ENCODE measurements at places on chromosomes 5 and 9.

GRCh38 chr5:173454361-173454735 is 126.1 kb upstream of the STC2 start:
- no peak for DNase-seq

DNA sequence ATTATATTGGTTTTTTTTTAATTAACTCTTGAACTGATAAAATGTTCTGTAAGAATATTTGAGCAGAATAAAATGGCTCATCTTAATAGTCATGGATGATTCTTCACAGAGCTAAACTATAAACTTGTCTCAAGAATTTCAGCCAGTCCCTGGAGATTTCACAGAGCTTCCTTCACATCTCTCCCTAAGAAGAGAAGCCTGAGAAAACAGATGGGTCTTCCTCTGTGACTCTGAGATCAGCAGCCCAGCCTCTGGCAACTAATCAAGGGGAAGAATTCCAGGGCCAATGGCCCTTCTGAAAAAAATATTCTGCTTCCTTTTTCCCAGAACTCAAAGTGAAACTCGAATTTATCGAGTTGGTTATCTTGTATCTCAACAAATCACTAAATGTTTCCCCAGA is 122.2 kb upstream of the ITGA1 start:
- DNase-seq = no peak

GRCh38 chr5:115599502-115599901 is 2.8 kb downstream of the TICAM2 start:
- DNase-seq = no peak

- DNase-seq = no peak
Measured at GRCh38 chr5:20605732-20606525, 617.9 kb upstream of the CDH18 start.

GRCh38 chr5:111699976-111700375 is 57.0 kb downstream of the NREP start:
- no peak for DNase-seq

DNA sequence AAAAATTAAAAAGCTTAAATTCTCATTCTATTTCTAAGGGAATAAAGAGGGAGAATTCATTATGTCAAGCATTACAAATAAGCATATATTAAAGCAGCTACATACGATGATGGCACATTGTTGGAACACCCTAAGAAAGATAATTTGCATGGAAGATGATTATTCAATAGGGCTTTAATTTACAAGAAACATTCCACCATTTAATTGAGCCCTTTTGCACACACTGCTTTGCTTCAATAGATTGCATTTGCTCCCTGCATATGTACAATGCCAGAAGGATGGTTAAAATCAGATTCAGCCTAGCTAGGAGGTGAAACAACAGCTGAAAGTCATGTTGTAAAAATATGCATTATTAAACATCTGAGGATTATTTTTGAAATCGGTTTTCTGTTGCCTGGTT is 21.8 kb downstream of the KIAA1958 start:
- no peak for DNase-seq

GRCh38 chr9:123940721-123941523 is 11.0 kb upstream of the DENND1A start:
- DNase-seq = no peak

DNA sequence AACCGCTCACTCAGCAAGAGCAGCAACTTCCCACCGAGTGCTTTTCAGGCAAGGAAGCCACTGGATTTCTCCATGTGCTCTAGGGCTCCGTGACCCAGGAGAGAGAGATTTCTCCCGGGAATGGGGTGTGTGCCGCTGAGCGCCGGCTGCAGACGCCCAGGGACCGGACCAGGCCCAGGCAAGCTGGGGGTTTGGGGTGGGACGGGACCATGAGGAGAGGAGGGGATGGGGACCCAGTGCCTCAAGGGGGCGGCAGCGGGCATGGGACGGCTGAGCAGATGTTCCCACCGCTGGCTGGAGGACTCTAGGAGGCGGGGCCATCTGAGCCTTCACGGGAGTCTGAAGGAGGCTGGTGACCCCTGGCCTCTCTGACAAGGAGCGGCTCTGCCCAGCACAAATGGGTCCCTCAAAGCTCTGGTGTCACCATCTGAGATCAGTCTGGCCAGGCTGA is 8.5 kb downstream of the LCN9 start:
- DNase-seq = peak; percentile 16

- no peak for DNase-seq
Measured at GRCh38 chr9:87267251-87268070, 230.2 kb upstream of the DAPK1 start.

DNA sequence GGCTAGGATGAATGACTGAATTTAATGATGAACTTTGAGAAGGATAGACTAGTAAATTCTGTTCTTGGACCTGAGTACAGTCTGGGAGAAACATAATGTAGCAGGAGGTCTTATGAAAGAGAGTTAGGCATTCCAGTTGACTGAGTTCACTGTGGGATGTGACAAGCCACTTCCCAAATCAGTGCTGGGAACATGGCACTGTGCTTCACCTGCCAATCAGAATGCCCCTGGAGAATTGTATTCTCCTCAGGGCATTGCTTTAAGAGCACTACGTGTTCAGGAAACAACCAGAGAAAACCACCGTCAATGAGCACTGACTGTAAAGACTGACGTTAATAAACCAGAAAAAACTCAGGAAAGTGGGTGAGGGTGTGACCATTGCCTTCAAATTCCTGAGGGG is 1.2 kb downstream of the CCDC107 start:
- DNase-seq = no peak

DNA sequence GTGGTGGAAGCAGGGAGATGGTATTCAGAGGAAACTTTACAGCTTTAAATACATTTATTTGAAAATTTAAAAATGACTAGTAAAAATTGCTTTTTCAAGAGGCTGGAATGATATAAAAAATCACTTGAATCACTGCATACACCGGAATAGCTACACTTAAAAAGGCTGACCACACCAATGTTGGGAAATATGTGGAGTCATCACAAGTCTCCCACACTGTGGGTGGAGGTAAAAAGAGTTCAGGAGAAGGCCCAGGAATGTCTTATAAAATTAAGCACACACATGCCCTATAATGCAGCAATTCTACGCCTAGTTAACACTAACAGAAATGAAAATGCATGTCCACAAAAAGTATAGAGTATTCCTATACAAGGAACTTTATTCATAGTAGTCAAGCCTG is 198.1 kb downstream of the ROR2 start:
- no peak for DNase-seq

DNA sequence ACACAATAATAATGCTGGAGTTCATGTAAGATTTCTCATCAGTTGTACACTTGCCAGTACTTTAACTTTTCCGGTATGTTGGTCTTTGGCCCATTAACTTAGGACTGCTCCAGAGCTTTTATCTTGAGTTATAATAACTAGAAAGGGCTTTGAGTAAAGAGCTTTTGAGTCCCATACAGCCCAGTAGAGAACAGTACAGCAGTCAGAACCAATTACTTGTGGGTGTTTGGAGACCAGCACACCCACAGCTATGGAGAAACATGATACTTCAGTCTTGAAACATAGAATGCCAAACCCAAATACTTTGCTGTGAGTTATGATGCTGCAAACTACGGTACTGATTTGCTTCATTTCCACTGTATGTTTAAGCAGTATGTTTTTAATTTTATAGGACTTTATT is 374.3 kb downstream of the CCDC171 start:
- no peak for DNase-seq

GRCh38 chr5:113448252-113448651 is 13.5 kb upstream of the TSSK1B start:
- DNase-seq = no peak

DNA sequence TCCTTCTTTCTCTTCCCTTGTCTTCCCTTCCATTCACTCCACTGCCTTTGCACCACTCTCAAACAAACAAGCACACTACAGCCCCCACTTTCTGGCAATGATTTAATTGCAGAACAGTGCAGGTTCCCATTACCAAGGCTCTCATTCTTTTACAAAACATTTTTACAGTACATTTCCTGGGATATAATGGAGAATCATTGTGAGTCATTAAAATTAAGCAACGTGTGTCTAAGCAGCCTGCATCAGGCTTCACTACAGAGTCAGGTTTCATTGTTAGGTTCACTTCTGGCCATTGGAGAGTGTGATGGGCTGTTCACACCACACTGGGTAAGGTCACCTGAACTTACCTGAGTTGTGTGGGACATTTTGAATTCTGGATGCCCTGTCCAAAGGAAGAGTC is 303.5 kb downstream of the TRIM32 start:
- DNase-seq = no peak

GRCh38 chr9:77015327-77016048 is 4.0 kb upstream of the FOXB2 start:
- no peak for DNase-seq

DNA sequence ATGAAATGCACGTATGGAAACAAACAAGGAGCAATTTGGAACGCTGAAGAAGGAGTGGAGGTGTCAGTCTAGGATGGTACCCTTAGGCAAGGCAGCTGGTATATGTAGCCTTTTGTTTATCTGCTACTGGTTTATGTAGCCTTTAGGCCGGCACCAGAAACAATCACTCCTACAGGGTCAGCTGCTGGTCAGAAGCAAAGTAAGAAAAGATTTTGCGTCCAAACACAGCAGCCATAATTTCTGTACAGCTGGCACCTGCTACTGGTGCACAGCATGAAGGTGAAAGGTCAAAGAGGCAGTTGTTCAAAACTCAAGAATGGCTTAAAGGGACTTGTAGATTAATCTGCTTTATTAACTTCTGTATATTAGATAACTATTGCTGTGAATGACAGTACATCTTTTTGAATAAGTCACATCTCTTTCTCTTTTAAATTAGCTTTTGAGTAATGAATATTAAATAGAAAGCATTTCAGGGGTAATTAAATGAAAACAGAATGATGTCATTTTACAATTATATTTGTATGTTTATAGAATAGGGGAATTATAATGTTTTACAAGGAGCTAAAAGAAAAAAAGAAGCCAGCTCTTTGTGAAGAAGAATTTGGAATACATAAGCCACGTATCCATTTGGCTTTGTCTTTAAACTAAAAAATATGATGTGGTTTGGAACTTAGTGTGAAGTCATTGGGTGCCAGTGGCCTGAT is 33.1 kb upstream of the TLX3 start:
- no peak for DNase-seq

DNA sequence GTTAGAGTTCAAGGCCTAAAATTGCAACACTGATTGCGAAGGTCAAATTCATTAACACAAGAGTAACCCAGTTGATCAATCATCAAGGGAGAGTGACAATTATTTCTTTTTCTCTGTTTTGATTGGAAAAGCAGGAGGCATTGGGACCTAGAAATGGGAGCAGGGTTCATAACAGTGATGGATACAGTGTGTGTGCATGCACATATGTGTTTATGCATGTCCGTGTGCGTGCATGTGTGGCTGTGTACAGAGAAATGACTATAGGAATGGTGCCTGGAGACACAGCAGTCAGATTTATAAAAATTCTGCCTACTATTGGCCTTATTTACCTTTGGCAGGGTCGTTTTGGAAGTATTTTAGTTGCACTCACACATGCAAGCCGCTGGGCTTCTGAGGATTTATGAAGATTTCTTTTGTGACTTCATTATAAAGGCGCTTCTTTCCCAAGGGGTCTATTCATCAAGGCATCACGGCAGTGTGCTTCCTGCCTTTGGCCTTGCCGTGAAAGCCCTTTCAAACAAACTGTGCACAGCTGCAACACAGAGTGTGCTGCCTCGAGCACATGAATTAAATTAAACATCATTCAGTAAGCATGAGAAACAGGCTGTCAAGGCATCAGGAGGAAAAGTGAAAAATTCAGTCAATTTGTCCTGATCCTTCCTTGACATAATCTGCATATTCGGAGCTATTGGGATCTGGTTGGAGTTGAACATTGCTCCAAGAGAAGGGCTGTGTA is 122.8 kb upstream of the PUM3 start:
- DNase-seq = no peak

DNA sequence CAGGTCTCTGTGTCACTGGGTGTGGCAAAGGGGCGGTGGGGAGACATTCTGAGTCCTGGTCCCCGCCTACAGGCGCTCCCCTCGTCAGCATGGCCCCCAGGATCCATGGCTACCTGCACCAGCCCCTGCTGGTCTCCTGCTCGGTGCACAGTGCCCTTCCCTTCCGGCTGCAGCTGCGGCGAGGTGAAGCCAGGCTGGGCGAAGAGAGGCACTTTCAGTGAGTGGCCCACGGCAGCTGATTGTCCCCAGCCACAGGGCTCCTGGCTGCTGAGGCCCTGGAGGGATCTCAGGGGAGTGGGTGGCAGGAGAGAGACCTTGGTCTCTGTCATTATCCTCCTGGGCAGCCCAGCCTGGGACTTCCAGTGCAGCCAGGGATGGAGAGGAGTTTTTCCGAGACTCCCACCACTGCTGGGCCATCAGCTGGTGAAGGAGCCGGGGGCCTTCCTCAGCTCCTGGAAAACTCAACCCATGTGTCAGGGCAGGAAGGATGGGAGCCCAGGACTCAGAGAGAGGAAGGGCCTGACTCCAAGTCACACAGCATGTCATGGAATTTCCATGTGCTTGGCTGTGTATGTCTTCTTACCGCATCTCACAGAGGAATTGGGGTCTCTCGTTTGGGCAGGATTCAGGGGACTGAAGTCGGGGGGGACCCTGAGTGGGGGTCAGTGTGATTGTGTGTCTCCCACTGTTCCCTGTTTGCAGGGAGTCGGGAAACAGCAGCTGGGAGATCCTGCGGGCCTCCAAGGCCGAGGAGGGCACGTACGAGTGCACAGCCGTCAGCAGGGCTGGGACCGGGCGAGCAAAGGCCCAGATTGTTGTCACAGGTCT is 37.4 kb downstream of the HMCN2 start:
- DNase-seq = no peak

DNA sequence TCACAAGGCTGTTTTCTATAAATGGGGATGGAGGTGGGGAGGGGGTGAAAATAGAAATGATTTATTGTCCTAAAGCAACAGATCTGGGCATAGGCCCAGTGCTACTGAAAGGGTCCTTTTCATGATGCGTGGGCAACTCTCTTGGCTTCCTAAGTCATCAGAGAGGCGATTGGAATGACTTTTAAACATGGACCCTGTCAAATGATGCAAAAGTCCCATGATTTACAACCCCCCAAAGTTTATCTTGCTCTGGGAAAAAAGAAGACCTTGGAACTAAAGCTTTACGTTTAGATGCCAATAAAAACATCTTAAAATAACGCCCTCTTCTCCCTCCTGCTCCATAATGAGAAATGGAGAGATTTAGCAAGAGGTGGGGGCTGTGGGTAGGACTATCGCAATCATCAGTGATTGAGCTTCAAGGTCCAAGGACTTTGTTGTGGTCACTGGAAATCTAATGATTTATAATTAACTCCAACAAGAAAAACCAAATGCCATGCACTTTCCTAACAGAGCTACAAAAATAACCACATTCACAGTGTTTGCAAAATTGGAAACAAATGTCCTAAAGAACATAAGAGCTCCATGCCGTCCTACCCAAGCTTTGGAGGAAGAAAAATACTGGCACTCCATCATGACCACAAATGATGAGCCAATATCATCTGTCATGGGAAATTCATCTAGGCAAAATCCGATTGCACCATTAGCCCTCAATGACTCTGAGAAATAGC is 167.5 kb upstream of the CLINT1 start:
- DNase-seq = no peak

DNA sequence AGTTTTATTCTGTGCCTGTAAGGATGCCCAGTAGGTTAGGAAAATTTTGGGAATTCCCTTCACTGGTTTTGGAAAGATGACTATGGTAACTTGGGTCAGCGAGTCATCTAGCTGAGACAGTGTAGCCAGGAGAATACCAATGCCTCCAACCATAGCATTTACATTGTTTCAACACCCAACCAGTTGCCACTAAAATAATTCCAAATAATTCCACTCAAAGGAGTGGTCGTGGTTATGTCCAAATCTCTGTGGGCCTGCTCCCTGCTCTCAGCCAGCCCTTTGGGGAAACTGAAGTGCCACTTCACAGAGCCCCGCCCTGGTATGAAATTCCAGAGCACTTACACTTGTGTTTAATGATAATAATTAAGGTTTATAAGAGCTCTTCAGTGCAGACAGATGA is 310.5 kb downstream of the PLK2 start:
- DNase-seq = no peak

- DNase-seq = no peak
Measured at GRCh38 chr5:6632324-6632887, 438 bp downstream of the NSUN2 start.

Measured in D721Med (cell line).